ENCODE measurements at places on chromosomes 3 and 15.

DNA sequence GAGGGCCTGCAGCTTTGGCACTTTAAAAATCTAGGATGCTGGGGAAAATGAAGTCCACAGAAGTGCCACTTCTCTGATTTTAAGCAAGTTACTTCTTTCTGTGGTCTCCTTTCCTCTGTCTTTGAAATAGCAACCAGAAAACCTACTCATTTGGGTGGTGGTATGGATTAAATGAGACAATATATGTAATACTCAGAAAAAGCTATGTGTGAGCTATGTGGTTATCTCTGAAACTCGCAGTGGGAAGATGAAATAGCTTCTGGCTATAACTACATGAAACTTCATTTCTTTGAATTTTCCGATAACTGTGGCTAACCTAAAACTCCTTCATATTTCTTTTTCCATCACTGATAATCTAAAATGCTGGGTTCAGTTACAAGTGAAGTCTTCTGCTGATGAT, 368.9 kb downstream of the CLSTN2 start:
- DNase-seq: no peak

- no peak for DNase-seq
Observed at GRCh38 chr3:189040656-189041335, 131.0 kb upstream of the TPRG1 start.

DNA sequence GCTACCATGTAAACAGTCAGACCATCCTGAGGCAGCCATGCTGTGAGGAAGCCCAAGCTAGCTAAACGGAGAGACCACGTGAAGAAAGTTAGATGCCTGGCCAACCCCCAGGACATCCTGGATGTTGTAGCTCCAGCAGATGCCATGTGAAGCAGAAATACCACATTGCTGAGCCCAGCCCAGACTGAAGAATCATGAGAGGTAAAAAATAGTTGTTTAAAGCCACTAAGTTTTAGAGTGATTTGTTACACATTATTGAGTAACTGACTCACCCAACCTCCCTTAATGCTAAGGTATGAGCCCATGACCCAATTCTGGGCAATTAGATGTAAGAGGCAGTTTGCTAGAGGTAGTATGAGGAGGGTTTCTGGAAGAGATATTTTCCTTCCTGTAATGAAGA, 200.5 kb downstream of the THRB start:
- DNase-seq: no peak

- DNase-seq: no peak
Observed at GRCh38 chr3:95476534-95476933, 1337.9 kb upstream of the EPHA6 start.

- DNase-seq: no peak
Observed at GRCh38 chr15:69657626-69658025, 205.0 kb downstream of the RPLP1 start.

- DNase-seq: no peak
Observed at GRCh38 chr3:57816471-57817095, 60.5 kb downstream of the SLMAP start.

DNA sequence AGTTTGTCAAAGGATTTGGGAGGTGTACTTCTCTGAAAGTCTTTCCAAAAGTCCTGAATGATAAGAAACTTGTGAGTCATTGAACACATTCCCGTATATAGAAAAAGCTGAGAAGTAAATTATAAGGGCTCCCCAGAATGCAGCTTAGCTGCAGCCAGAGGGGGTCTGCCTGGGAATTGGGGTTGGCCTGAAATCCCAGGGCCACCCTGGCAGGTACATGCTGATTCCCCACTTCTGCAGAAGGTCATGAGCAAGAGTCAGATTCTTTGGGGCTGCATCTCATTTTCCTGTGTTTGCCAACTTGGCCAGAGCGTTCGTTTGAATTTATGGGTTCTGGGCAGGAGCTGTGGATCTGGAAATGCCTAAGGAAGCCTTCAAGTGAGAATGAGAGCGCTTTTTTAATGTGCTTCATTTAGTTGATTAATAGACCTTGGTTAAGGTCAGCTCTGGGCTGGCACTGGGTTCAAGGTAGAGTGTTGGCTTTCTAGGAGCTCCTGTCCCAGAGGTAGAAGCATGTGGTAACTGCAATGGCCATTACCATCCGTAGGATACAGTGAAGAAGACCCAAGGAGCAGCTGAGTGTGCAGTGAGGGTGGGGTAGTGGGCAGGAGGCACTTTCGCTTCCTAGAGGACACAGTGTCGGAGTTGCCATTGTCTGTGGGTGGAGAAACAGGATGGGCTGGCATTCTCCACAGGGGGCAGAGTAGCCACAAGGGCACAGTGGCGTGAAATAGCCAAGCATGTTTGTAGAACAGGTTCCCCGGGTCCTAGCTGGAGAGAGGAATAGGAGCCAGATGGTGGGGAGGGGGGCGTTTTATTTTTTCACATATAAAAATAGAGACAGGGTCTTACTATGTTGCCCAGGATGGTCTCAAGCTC, 3.2 kb downstream of the SLC6A6 start:
- no peak for DNase-seq

- DNase-seq: no peak
Observed at GRCh38 chr15:55859681-55860080, 116.7 kb upstream of the PRTG start.

DNA sequence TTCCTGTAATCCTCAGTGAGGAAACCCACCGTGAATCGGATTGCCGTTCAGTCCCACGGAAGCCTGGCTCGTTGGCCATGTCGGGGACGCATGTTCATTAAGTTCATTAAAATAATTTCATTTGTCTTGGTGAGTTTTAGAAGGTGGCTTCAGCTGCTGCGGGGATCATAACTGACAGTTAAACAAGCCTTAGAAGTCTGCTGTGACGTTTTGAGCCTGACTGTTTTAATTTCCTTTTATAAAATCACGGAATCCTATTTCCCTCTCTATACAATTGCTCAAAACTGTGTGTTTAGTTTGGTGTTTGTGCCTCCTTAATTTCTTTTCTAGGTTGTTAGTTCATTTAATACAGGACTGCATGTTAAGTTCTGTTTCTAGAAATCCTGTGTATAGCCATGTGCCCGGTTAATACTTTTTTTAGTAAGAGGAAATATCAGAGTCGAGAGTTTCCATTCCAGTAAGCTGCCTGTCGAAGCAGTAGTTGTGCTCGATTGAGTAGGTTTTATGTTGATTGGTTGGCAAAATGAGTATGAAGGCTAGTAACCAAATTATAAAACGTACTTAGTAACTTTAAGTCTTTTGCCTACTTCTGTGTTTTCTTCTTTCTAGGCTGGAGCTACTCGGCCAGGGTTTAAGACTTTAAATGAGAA, 705 bp downstream of the NIPA2 start:
- DNase-seq: no peak

DNA sequence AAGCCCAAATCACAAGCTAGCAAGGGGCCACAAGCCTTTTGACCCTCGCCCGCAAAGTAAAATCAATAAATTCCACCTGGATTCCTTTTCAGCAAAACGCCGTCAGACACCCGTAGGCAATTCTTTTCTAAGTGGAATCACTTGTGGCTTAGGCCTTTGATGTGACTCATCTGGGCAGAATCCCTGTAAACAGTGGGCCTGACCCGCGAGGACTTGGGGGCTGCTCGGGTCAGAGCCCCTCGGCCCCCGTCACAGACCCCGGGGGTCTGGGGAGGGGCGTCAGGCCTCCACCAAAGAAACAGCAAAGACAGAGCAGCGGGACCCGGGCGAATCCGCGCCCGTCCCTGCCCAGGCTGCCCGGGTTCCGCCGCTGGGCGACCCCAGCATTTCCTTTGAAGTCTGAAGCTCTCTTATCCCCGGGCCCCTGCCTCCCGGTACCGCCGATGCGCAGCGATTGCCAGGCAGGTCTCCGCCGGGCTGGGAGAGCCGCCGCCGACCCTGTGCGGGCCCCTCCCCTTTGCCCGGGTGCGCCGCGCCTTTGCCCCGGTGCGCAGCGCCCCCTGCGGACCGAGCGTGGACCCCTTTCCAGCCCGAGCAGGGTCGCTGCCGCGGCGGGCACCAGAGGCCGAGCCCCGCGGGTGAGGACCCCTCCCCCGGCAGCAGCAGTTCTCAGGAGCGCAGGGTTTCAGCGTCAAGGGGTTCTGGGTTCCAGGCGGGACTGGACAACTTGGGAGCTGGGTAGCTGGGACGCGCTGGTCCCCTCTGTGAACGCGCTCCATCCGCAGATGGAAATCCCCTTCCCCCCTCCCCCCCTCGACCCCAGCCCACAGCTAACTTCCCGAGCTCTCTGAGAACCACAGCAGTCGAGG, 178.3 kb downstream of the UACA start:
- DNase-seq: peak; percentile 25

DNA sequence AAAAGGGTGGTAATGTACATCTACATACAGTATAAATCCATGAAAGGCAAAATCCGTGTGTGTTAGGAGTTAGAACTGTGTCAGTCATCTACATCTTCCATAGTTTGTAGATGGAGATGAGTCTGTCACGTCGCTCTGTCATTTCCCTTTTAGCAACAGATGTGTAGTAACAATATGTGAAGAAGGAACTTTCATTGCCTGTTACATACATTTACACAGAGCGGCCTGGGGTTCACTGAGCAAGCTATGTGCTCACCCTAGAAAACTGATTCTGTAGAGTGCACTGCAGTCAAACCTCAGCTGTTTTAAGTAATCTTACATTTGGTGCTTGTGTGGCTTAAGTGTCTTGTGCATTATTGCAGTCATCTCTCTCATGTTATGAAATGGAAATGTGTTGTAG, 41.6 kb upstream of the AP3B2 start:
- no peak for DNase-seq

- DNase-seq: no peak
Observed at GRCh38 chr3:10992017-10992942, at the start of gene SLC6A1. TSS of gene SLC6A1 (plus strand) at chr3:10992748. CDS start at chr3:11017212, 24,464 bp downstream.

DNA sequence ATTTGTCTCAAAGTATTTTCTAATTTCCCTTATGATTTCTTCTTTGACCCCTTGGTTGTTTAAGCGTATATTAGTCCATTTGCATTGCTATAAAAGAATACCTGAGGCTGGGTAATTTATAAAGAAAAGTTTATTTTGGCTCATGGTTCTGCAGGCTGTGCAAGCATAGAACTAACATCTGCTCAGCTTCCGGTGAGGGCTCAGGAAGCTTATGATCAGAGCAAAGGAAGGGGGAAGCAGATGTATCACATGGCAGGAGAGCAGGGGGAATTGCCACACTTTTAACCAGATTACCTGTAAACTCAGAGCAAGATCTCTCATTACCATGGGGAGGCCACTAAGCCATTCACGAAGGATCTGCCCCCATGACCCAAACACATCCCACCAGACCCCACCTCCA, 148.2 kb downstream of the PDE8A start:
- no peak for DNase-seq

DNA sequence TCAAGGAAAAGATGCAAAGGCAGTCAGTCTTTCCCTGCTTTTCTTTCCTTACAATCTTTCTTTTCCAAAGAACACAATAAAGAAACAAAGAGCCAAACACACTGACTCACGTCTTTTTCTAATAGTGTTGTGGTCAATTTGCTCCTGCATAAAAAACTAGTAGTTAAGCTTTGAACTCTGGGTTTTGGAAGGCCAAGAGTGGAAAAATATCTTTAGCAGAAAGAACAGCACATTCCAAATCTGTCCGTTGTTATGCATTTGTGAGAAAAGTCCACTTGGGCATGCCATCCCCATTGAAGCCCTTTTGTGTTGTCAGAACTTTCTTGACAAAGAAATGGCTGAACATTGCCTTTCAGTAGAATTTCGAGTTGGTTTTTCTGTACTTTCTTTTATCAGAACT, 18.2 kb downstream of the COL8A1 start:
- DNase-seq: no peak

DNA sequence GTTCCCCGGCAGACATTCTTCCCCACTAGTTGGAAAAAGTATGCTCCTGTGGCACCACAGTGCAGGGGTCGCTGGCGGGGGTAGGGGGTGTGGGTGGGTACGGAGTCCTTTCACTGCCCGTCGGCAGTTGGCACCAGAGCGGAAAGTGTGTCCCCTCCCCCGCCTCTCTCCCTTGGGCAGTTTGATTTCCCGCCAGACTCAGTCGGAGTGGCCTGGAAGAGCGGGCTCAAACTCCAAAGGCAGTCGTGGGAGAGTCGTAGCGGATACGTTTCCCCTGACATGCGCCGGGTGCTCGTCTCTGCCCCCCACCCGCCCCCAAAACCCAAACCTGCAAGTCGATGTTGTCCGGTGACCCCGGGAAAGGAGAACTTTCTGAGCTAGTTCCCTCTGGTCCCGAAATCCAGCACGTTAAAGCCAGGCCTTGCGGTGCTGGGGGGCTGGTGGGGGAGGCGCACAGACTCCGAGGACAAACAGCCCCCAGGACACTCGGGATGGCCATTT, 4.4 kb upstream of the FOXB1 start:
- no peak for DNase-seq

GRCh38 chr3:185356499-185356898, 6.4 kb upstream of the MAP3K13 start:
- DNase-seq: no peak

GRCh38 chr15:93185796-93186195, 96.8 kb upstream of the RGMA start:
- DNase-seq: no peak

- DNase-seq: no peak
Observed at GRCh38 chr3:126539558-126540250, 15.7 kb downstream of the CHST13 start.

Data from stimulated activated CD4-positive, alpha-beta T cell treated with anti-CD3 and anti-CD28 coated beads, Interleukin-4, amount 100 ng/mL, for 48 hours (primary cell).